Activated gamma-delta T cell treated with anti-CD3 and anti-CD28 coated beads, Interleukin-2, amount 50 U/mL, for 16 hours (primary cell): ENCODE measurements at places on chromosomes 4 and X.

DNA sequence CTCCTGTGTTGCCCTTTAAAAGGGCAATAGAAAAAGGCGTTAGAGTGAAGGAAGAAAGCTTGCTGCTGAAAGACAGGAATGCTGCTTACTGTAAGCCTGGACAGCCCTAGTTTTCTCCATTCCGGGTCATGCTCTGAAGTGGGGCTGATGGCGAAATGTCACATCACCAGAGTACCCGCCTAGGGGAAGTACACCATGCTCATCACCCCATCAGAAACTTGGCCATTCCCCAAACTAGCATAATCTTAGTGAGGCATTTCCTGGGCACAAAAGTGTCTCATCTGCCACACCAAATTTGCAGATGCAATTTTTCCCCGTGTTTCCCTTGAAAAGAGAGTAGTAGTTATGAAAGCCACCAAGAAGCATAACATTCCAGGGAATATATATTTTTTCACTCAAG, 47.8 kb upstream of the CAMK2D start:
- no peak for DNase-seq

GRCh38 chr4:36461344-36461743, 179.9 kb downstream of the DTHD1 start:
- no peak for DNase-seq

GRCh38 chr4:181468451-181468850, 774.8 kb upstream of the TENM3 start:
- DNase-seq = no peak

DNA sequence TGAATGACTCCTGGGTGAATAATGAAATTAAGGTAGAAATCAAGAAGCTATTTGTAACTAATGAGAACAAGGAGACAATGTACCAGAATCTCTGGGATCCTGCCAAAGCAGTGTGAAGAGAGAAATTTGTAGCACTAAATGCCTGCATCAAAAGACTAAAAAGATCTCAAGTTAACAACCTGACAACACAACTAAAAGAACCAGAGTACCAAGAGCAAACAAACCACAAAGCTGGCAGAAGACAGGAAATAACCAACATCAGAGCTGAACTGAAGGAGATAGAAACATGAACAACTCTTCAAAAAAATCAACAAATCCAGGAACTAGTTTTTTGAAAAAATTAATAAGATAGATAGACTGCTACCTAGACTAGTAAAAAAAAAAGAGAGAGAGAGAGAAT, 8.4 kb downstream of the CFAP299 start:
- no peak for DNase-seq

DNA sequence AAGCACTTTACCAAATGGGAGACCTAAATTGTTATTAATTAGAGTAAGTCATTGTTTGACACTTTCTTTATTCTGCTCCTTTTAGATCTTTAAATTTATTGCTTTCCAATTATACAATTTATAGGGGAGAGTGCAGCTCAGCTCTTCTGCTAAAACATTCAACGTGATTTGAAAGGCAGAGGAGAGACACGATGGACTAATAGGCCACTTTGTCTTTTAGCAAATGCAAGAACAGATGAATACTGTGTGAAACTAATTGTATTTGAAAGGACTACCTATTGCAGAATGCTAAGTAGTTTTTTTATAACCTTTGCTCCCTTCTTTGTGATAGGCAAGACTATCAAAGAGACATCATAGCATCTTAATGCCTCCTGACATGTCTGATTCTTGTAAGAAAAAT, 320.4 kb upstream of the KLF3 start:
- no peak for DNase-seq

DNA sequence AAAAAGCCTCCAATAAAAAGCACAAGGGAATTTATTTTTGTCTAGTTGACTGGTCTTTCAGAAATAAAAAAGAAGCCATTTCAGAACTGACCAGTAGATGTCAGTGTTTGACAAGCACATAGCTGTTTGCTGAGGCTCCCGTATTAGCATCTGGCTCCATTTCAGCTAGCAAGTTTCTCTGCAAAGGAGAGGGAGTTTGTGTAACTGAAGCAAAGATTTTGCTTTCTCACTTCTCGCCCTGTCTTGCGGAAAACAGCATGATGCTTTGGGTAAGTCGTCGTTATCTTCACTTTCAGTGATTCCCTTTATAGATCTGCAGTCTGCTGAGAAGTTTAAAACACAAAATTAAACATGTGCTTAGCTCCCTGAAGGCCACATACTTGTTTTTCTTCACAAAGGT, 85.5 kb downstream of the CT47B1 start:
- DNase-seq = no peak

- no peak for DNase-seq
Observed at GRCh38 chrX:15310117-15310516, 5.3 kb downstream of the ASB11 start.

DNA sequence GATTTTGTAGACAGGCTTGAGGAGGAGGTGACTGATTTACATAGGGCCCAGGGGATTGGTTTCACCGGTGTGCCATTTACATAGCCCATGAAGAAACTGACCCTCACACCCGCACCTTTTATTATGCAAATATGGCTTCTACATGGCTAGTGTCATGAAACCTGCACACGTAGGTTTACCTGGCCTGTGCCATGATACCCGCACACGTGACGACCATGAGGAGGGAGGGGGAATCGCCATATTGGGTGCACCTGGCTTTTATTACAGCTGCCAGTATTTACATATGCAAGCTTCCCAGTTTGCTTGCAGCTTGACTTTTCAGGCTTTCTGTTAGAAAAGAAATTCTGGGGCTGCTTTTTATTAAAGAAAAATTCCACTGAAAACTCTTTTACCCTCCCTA, 359.7 kb downstream of the ADAM29 start:
- DNase-seq = no peak

- no peak for DNase-seq
Observed at GRCh38 chrX:20527558-20528011, 260.9 kb upstream of the RPS6KA3 start.

- no peak for DNase-seq
Observed at GRCh38 chr4:77617203-77617602, 11.6 kb downstream of the CXCL13 start.

- DNase-seq = no peak
Observed at GRCh38 chrX:115324194-115324593, 34.7 kb downstream of the LUZP4 start.

- DNase-seq = peak; percentile 7
Observed at GRCh38 chr4:47032405-47033106, 1.2 kb downstream of the GABRB1 start.

DNA sequence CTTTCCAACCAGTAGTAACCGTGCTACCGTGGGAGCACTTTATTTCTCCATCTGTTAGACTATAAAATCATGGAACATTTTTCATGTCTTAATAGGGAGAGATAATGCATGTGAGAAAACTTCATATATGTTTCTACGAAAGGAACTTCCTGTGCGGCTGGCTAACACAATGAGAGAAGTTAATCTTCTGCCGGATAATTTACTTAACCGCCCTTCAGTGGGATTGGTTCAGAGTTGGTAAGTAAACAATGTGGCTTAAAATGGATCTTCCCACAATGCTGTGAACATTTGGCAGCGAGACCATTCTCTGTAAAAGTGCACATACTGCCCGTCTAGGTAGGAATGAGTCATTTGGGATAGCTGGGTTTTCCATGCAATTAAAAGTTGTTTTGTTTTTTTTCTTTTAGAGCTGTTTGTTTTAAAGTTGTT, 29.6 kb downstream of the PDK3 start:
- DNase-seq = no peak

DNA sequence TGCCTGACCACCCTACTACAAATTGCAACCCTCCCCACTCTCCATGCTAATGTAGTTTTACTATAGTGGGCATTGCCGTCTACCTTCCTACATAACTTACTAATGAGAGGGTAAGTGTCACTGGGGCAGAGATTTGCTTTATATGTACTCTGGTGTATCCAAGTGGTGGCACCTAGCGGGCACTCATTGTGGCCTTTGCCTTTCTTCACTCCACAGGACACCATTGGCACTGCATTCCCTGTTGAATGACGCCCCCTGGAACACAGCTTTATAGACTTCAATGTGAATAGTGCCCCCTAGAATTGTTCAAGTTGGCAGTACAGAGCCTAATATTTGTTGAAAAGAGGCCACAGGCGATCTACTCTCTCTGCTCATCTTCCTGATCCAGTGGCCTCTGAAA, 215.8 kb downstream of the MID1IP1 start:
- DNase-seq = no peak

DNA sequence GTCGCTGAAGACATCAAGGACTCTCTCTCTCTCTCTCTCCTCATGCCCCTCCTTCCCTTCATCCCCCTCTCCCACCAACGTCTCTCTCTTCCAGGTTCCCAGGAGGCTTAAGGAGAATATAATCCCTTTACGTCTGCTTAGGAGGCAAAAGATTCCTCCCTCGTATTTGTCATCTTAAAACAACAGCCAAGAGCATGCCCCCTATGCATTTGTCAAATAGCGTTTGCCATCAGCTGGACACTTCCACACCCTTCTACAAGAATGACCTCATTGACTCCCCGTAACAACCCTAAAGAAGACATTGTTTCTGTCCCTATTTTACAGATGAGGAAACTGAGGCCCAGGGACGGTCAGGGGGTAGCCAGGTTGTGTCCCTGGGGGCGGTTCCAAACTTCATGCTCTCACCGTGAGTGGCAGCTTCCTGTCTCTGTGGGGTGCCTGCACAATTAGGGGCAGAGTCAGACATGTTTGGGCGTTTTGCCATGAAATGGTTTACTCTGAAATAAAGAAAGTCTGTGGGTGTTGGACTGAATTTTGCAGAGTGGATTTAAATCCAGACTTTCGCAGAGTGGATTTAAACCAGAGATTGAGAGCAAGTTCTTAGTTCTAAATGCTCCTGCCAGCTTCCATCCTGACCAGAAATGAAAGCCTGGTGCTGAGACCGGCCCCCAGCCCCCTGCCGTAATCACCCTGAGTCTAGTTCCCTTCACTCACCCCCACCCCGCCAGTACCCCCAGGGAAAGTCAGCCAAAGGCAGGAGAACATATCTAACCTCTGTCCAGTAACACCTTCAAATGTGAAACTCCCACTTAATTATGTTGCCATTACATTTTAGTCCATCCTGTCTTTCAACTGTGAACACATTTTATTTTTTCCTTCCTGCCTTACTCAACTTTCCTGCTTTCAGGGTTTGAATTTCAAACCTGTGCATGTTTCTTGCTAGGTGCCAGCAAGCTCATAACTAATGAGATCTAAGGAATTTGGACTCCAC, 44.3 kb upstream of the TBL1X start:
- no peak for DNase-seq

DNA sequence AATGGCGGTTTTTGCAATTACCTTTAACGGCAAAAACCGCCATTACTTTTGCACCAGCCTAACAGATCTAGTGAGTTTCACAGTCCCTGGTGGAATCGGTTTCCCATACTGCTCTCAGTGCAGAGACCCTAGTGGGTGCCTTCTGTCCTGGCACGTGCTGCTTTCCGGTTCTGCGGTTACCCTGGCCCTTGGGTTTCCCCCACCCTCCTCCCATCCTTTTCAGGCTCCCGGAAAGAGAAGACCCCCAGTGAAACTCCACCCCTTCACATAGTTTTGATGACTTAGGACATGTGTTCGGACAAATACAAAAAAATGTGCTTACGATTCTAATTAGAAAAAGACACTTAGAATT, 36.9 kb downstream of the NLGN3 start:
- DNase-seq = peak; percentile 19

DNA sequence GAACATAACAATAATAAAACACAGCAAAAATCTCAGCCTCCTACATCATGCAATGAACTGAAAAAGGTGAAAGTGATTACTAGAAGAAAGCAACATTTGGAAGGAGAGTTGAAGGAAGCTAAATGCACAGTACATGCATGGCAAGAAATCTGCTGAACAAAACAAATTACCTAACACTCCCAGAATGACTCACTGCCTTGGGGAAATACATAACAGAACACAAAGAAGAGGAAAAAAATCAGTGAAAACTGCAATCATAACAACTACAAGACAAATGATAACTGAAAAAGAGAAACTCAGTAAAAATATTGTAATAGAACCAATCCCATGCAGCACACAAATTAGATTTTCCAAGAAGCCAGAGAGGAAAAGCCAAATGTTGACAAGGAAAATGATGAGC, 1513.2 kb downstream of the ARAP2 start:
- DNase-seq = no peak

- no peak for DNase-seq
Observed at GRCh38 chr4:189073739-189074138, 866.9 kb upstream of the FRG1 start.

DNA sequence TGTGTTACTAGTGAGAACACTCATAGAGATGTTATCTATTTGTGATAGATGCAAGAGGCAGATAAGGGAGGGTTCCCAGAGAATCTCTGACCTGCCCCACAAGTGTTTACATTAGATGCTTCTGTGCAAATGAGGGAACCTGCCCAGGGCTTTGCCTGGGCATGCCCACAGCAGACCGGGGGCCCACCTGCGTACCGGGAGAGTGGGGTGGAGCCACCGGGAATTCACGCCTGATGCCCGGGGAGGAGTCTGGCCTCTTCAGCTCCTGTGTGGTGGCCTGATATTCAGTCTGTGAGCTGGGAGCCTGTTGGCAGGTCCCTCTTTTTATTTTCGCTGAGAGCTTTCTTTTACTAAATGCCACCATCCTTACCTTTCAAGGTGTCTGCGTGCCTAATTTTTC, 155.7 kb downstream of the SNCA start:
- DNase-seq = no peak

GRCh38 chr4:52966172-52966571, 104.1 kb downstream of the RASL11B start:
- DNase-seq = no peak

- no peak for DNase-seq
Observed at GRCh38 chr4:147368948-147369347, 111.9 kb upstream of the EDNRA start.

- DNase-seq = peak; percentile 69
Observed at GRCh38 chrX:65697915-65698796, 30.7 kb downstream of the MSN start.

DNA sequence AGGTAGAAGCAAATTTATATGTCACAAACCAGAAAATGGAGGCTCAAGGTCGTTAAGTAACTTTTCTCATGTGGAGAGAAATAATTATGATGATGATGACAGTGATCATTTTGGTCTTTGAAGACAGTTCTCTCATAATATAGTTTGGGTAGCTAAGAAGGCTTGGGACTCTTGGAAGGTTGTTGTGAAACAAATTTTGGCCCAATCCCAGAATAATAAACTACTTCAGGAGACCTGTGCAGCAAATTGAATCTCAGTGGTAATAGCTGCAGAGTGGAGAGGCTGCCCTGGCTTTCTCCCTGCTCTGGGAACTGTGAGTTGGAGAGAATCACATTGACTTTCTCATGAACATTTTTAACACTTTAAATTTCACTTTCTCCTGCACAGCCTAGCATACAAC, 217.2 kb upstream of the BOD1L1 start:
- DNase-seq = no peak

DNA sequence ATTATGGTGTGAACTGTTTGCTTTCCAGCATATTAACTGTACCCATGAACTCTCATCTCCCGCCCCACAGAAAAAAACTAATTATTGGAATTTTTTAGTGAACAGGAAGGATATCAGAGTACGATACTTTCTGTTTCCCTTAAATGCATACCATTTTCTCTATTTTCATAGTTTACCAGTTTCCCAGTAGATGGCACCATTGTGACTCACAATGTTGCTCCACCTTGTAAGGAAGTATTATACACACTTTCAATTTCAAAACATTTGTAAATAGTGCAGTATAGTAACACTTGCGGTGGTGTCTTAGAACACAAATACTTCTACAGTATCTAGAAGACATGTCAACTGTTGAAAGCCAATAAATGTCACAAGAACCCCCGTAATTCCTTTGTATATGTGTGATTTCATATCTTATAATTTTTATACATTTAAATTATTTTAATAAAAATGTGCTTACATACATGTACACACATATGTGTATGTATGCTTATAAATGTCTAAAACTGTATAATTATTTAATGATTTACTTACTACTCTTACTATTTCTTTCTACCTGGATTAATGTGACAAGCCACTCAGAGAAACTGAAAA, 167.3 kb downstream of the SLIT2 start:
- DNase-seq = no peak
